Prostate gland (tissue), 2 donors: ENCODE measurements at places on chromosomes 16 and 17. TPM values are rescaled to one million over a fixed set of nuclear protein-coding genes. Genes with fewer than 3 reads are reported as not detected.

Gene OSBPL7
- total RNA-seq = 19.2 TPM

- DNase-seq = no peak
- no peaks in the 10 kb centered on the region for H3K4me1 ChIP-seq
- no peak overlapping the region for H3K4me3 ChIP-seq
Measured at GRCh38 chr17:10217916-10218315, 19.5 kb upstream of the GAS7 start.

- H3K27me3 ChIP-seq = no peaks in the 10 kb centered on the region
- no peak for DNase-seq
- no peaks in the 10 kb centered on the region for H3K36me3 ChIP-seq
- H3K4me3 ChIP-seq = no peak overlapping the region
- no peak overlapping the region for H3K27ac ChIP-seq
- H3K4me1 ChIP-seq = no peaks in the 10 kb centered on the region
Measured at GRCh38 chr16:7746941-7747340, 414.3 kb downstream of the RBFOX1 start.

GRCh38 chr16:88633684-88634140, 4.7 kb upstream of the IL17C start:
- H3K27ac ChIP-seq = no peak overlapping the region
- H3K27me3 ChIP-seq = peaks cover 2% of the 10 kb centered on the region
- H3K4me1 ChIP-seq = no peaks in the 10 kb centered on the region
- DNase-seq = no peak

DNA sequence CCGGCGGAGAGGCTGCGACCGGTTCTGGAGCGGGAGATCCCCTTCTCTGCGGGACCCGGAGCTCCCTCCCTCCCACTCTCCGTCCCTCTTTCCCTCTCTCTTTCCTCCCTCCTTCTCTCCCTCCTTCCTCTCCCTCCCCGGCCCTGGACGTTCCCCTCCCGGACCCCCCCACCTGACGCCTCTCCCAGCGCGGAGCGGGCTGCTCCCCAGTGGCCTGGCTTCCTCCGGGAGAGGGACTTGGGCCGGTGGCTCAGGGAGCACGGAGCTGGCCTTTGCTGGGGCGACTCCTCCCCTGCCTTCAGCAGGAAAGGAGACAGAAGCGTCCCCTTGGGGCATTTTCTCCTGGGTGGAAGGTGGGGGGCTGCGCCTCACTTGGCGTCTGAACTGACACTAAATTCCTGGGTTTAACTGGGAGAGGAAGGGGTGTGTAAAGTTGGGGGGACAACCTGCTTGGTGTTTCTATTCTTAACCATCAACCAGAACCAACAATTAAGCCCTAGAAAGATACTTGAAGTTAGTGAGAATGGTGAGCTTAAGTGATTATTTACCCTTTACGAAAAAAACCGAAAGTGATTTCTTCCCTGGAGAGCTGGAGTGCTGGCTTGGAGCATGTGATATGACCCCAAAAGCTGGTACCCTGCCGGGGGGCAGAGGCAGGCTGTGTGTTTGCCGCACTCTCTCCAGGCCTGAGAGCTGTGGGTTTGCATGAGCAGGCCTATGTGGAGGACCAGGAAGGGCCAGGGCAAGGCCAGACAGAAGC, 775 bp downstream of the SPIRE2 start:
- DNase-seq = no peak
- no peaks in the 10 kb centered on the region for H3K27me3 ChIP-seq
- peak overlapping the region; percentile 75 for H3K4me3 ChIP-seq
- no peaks in the 10 kb centered on the region for H3K36me3 ChIP-seq
- peak overlapping the region; percentile 65 for H3K27ac ChIP-seq

DNA sequence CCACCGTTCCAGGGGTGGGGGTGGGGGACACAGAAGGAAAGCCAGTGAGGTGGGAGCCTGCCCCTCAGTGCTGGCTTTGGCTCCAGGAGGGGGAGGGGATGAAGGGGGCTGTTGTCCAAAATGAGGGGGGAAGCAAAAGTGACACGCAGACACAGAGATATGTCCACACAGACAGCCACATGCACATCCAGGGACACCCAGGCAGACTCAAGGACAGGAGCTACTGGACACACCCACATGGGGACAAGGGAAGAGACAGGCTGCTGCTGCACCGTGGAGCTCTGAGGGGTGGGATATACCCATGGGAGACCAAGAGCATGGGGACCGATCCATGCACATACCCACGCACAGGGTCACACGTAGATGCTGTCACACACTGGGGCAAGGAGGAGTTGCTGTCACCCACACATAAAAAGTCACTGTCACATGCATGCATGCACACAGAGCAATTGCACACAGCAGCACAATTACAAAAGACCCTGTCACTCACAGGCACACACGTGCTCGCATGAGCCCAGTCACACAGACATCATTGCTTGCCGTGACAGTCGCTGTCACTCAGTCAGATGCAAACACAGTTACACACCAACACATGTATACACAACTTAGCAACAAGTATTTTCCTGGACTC, 1.3 kb downstream of the THRA start:
- H3K27ac ChIP-seq = peak overlapping the region; percentile 93
- no peaks in the 10 kb centered on the region for H3K36me3 ChIP-seq
- no peaks in the 10 kb centered on the region for H3K4me1 ChIP-seq
- peak overlapping the region; percentile 99 for H3K4me3 ChIP-seq
- no peak for DNase-seq

Gene TBC1D3I
- total RNA-seq = not detected

GRCh38 chr16:89982318-89982717, 33.8 kb downstream of the DEF8 start:
- H3K36me3 ChIP-seq = peaks cover 6% of the 10 kb centered on the region
- no peak overlapping the region for H3K4me3 ChIP-seq
- H3K27ac ChIP-seq = no peak overlapping the region
- DNase-seq = no peak

- H3K36me3 ChIP-seq = no peaks in the 10 kb centered on the region
- no peaks in the 10 kb centered on the region for H3K4me1 ChIP-seq
- H3K27me3 ChIP-seq = no peaks in the 10 kb centered on the region
- no peak for DNase-seq
Measured at GRCh38 chr16:80862160-80862705, 57.8 kb upstream of the CDYL2 start.

DNA sequence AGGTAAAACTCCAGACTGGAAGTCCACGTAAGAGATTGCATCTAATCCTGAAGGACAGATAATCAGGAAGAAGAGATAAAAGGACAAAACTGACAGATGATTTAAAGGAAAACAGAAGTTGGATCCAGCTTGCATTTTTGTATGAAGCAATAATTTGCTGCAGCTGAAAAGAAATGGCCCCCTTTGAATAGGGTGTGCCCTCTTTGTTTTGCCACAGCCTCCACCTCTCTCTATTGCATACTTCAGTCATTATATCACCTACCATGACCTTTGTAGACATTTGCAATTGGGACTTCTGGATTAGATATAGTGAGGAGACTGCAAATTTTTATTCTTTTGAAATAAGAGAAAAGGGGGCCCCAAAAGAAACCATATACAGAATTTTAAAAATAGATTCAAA, 8.1 kb downstream of the NOG start:
- no peak overlapping the region for H3K4me3 ChIP-seq
- no peaks in the 10 kb centered on the region for H3K4me1 ChIP-seq
- H3K36me3 ChIP-seq = no peaks in the 10 kb centered on the region
- no peak for DNase-seq
- H3K27me3 ChIP-seq = no peaks in the 10 kb centered on the region

GRCh38 chr16:57949013-57949412, 21.9 kb downstream of the CNGB1 start:
- DNase-seq = no peak
- no peaks in the 10 kb centered on the region for H3K4me1 ChIP-seq
- H3K36me3 ChIP-seq = no peaks in the 10 kb centered on the region

DNA sequence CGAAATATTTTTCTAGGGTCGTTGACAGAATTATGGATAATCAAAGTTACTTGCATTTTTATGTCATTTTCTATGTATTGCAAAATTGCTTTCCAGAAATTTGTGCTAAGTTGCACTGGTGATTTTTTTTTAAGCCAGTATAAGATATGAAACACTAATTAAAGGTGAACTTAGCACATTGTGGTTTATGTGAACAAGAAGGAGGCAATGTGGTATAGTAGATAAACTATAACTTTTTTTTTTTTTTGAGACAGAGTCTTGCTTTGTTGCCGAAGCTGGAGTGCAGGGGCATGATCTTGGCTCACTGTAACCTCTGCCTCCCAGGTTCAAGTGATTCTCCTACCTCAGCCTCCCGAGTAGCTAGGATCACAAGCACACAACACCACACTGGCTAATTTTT, 13.2 kb downstream of the DGKE start:
- H3K4me1 ChIP-seq = no peaks in the 10 kb centered on the region
- no peak for DNase-seq
- no peaks in the 10 kb centered on the region for H3K27me3 ChIP-seq
- no peak overlapping the region for H3K27ac ChIP-seq
- no peak overlapping the region for H3K4me3 ChIP-seq

Gene SKAP1
- total RNA-seq = 1.4 TPM

DNA sequence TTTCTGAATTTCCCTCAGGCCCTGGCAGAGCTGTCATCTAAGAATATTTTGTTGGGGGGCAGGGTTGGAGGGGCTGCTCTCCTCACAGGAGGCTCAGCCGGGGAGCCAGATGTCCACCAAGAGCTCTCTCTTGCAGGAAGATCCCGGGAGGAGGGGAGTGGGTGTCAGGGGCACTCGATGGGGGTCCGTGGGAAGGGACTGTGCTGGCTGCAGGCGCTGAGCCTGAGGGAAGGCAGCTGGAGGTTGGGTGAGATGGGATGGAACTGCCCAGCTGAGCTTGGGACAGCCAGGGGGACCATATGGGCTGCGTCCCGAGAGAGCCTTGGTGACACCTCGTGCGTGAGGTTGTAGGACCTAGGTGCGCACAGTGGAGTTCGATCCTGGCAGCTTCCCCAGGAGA, 111.2 kb upstream of the GSE1 start:
- H3K36me3 ChIP-seq = no peaks in the 10 kb centered on the region
- no peak for DNase-seq
- no peak overlapping the region for H3K27ac ChIP-seq
- no peaks in the 10 kb centered on the region for H3K4me1 ChIP-seq
- H3K27me3 ChIP-seq = no peaks in the 10 kb centered on the region

Gene UNC45B
- total RNA-seq = 0.96 TPM

- no peak for DNase-seq
- no peak overlapping the region for H3K27ac ChIP-seq
- H3K4me1 ChIP-seq = no peaks in the 10 kb centered on the region
- H3K36me3 ChIP-seq = no peaks in the 10 kb centered on the region
- H3K4me3 ChIP-seq = no peak overlapping the region
Measured at GRCh38 chr17:35185849-35186248, 8.3 kb downstream of the SLC35G3 start.

DNA sequence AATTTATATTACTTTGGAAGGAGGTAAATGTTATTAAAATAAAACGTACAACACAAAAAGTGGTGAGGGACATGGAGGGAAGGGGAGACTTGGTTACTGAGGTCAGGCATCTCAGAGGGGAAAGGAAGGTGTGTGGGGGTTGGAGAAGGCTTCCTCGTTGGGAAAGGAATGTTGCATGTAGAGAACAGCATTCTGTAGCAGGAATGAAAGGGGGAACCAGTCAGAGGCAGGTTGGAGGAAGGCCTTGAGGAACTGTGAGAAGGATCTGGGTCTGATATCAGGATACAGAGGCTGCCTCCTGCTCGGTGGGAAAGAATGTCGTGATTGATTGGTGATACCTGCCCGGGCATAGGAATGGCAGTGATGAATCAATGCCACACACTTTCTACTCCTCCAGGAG, 103.3 kb upstream of the ZFHX3 start:
- DNase-seq = no peak
- no peaks in the 10 kb centered on the region for H3K27me3 ChIP-seq

DNA sequence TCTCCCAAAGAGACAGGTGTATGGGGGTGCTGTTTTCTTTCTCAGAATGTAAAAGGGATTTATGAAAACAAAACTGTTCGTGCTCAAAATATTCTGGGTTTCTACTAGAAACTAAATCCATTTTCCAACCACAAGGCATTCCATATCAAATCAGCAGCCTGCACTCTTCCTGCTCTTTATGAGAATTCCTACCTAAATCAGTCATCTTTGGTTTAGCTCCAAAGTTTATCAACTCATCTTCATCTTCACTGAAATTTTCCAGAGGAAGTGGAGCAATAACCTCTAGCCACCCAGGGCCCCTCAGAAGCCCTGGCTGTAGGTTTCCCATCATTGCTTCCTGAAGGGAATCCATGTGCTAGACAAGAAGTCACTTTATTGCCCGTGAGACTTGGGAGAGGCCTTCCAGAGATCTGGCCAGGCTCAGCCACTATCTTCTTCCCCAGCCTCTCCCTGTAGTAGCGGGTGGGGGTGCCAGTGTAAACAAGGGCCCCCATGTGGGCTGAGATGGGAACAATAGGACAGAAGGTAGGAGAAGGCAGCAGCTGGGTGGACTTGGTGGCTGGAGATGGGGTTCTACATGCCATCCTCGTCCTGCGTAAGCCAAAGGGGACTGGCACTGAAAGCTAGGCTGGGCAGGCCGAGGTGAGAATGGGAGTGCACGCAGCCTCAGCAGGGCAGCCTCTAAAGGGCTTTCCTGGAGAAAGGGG, 22.0 kb upstream of the ALDH3A1 start:
- H3K4me3 ChIP-seq = no peak overlapping the region
- no peaks in the 10 kb centered on the region for H3K36me3 ChIP-seq
- DNase-seq = no peak
- H3K4me1 ChIP-seq = no peaks in the 10 kb centered on the region
- H3K27me3 ChIP-seq = no peaks in the 10 kb centered on the region

DNA sequence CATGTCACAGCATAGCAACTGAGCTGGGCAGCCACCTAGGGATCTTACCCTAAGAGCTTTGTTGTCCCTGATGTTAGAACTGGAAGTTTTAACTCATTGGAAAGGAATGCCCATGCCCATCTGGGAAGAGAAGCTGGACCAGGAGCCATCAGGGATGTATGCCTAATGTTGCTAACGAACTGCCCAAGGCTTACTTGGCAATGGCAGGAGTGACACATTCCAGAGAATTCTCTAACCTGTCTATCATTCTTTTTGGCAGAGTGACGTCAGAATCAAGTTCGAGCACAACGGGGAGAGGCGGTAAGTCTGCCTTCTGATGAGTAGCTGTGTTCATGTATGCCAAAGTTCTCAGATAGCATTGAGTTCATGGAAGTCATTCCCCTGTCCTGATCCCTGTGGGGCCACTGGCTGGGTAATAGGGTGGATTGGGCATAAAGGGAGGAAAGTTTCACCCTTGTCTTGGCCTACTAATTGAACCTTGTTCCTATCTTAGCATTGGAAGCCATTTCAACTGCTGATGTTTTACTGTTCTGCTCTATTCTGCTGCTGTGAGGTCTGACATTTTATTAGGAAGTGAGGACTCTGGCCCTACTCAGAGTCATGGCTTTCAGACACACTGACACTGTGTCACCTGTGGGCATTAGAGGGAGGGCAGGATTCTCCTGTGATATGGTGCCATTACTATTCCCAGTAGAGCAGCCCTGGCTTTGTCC, 23.7 kb downstream of the MAP3K3 start:
- no peak for DNase-seq
- H3K27ac ChIP-seq = no peak overlapping the region
- no peaks in the 10 kb centered on the region for H3K27me3 ChIP-seq
- H3K4me1 ChIP-seq = peaks cover 4% of the 10 kb centered on the region
- no peak overlapping the region for H3K4me3 ChIP-seq

Gene PROCA1
- total RNA-seq = 1.9 TPM

Gene IL34
- 16.6 TPM for total RNA-seq

- H3K36me3 ChIP-seq = peaks cover 22% of the 10 kb centered on the region
- no peaks in the 10 kb centered on the region for H3K4me1 ChIP-seq
- DNase-seq = no peak
- no peak overlapping the region for H3K27ac ChIP-seq
Measured at GRCh38 chr17:4170639-4171280, 27.8 kb downstream of the CYB5D2 start.

- no peaks in the 10 kb centered on the region for H3K27me3 ChIP-seq
- H3K36me3 ChIP-seq = no peaks in the 10 kb centered on the region
- H3K4me3 ChIP-seq = no peak overlapping the region
- no peak overlapping the region for H3K27ac ChIP-seq
Measured at GRCh38 chr16:71383054-71383773, 24.7 kb downstream of the CALB2 start.
